Activated CD8-positive, alpha-beta T cell treated with anti-CD3 and anti-CD28 coated beads for 36 hours (primary cell): ENCODE measurements at places on chromosomes 16 and 17. TPM values are rescaled to one million over a fixed set of nuclear protein-coding genes. Genes with fewer than 3 reads are reported as not detected.

GAN gene
- 12.3 TPM for total RNA-seq

MPP3 gene
- total RNA-seq: 0.31 TPM

ACAP1 gene
- 309 TPM for total RNA-seq

- DNase-seq: no peak
Observed at GRCh38 chr16:71448274-71448866, 6.5 kb upstream of the TLE7 start.

DNA sequence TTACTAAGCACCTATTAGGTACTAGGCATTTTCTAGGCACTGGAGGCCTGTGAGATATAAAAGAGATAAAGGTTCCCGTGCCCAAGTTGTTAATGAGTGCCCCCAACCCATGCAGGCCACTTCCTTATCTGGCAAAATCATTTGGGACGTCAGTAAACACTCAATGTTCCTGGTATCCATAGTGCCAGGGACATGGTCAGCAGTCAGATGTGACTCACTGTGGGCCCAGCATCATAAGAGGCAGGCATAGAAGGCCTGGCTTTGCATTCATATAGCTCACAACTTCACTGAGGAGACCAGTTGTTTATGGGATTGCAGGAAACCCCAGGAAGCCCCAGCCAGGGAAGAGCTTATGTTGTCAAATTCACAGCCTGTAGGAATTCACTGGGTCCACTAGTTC, 81.1 kb downstream of the MRC2 start:
- DNase-seq: no peak
